NCI-H2081 (cell line): ENCODE measurements at places on chromosomes 2 and 18.

- DNase-seq: no peak
Measured at GRCh38 chr2:105510761-105511528, 112.1 kb upstream of the FHL2 start.

GRCh38 chr2:95034221-95034620, 8.7 kb downstream of the MAL start:
- no peak for DNase-seq

- DNase-seq: no peak
Measured at GRCh38 chr2:190891372-190891771, 10.8 kb downstream of the GLS start.

GRCh38 chr2:222024932-222025880, 273.6 kb downstream of the PAX3 start:
- DNase-seq: peak; percentile 66

- DNase-seq: no peak
Measured at GRCh38 chr2:230872151-230872967, 7.6 kb downstream of the ITM2C start.

DNA sequence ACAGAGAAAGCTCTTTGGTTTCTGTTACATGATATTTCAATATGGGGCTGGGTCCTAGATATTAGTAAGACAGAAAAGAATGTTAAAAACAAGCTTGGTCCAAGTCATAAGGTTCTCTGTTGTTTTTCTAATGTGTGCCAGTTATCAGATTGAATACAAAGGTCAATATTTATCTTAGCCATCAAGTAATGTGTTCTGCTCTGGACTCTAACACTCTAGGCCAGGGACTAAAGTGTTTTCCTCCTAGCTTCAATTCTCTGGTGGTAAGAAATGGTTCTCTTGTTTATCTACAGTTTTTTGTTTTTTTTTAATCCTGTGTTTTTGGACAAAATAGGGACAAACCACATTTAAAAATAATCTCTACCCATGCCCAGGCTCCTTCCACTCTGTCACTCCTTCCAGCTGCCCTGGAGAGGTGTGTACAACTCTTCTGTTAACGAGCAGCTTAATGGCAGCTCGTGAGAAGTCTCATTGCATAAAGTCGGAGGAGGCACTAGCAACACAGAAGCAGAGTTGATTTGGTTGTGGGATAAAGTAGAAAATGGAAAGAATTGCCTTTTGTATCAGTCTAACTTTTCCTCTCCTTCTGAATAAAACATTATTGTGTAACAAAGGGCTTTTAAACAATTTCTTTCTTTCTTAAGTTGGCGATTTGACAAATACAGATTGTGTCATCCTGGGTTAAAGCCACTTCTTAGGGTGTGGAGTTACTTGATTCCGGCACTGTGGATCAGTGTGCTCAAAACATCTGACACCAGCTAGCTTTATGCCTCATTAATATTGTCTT, 8.0 kb upstream of the SESTD1 start:
- no peak for DNase-seq

DNA sequence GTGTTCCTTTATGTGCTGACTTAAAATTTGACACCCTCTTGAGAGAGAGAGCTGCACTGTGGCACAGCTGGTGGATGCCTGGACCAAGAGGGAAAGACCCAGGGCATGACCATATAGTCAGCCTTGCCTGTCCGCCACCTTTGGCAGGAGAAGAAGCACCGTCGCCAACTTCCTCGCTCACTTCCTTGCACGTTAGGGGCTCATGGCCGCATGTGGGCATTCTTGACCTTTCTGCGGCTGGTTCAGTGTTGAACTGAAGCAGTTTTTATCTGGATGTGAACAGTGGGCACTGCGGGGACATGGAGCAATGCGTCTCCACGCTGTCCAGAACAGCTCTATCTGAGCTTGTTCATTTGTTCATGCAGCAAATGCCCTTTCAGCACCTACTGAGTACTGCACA, 66.9 kb downstream of the TRAPPC12 start:
- no peak for DNase-seq

- no peak for DNase-seq
Measured at GRCh38 chr2:141641462-141641861, 489.4 kb downstream of the LRP1B start.
